ENCODE measurements at places on chromosomes 12 and 14.

GRCh38 chr14:76827696-76828296, 1.6 kb downstream of the LRRC74A start:
- DNase-seq = no peak

DNA sequence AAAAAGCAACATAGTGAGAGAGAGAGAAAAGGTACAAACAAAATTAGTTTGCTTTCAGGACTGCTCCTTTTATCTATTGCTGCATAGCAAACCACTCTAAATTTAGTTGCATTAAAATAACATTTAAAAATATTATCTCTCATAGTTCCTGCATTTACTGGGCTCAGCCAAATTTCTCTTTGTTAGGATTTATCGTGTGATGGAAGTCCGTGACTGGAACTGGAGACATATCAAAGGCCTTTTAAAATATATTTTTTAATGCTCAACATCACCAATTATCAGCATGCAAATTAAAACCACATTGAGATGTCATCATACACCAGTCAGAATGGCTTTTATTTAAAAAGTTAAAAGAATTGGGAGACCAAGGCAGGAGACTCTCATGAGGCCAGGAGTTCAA, 107.6 kb upstream of the SYT1 start:
- DNase-seq = no peak

GRCh38 chr14:67571275-67571990, 28.6 kb downstream of the PIGH start:
- DNase-seq = no peak

GRCh38 chr14:31933716-31934115, 143.4 kb upstream of the ARHGAP5 start:
- no peak for DNase-seq

GRCh38 chr14:73466861-73467260, 8.5 kb upstream of the NUMB start:
- DNase-seq = no peak

DNA sequence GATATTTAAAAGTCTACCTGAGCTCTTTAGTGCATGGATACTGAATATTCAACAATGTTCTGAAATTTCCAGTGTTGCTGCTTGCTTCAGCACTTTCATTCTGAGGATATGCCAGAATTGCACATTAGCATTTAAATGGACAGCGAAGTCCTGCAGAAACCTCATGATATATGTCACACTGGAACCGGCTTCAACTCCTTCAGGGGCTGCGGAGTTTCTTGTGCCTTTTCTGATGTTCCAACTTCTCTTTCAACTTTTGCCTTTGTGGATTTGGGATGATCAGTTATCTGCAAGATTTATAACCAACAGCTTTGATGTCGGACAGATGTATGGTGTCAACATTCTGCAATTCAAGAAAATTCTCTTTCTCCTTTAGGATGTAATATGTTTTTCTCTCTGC, 142.5 kb upstream of the LMNTD1 start:
- no peak for DNase-seq

Measured in epithelial cell of prostate (primary cell).